ENCODE measurements at places on chromosomes 1 and 21. TPM values are rescaled to one million over a fixed set of nuclear protein-coding genes. Genes with fewer than 3 reads are reported as not detected.

- peak; percentile 30 for DNase-seq
Measured at GRCh38 chr1:39955547-39956539, 898 bp downstream of the MFSD2A start.

DNA sequence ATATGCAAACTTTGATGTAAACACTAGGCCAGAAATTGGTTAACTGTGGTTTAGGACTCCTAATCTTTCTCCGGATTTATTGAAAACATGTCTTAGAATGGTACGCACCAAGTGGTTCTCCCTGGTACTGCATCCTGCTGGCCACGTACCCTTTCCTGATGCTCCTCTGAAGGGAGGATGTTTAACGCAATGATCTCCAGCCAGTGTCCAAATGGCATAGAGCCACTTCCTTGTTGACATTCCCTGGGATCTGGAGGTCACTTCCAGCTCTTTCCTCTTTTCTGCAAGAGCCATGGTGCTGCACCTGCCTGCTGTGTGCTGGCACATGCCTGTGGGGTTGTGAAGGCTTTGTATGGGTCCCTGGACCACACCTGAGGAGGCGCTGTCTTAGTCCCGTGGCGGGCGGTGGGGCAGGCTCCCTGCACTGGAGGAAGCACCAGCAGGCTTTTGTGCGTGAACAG, 53.9 kb downstream of the GALNT2 start:
- DNase-seq = peak; percentile 60

- no peak for DNase-seq
Measured at GRCh38 chr1:118039170-118039569, 109.6 kb downstream of the WDR3 start.

DNA sequence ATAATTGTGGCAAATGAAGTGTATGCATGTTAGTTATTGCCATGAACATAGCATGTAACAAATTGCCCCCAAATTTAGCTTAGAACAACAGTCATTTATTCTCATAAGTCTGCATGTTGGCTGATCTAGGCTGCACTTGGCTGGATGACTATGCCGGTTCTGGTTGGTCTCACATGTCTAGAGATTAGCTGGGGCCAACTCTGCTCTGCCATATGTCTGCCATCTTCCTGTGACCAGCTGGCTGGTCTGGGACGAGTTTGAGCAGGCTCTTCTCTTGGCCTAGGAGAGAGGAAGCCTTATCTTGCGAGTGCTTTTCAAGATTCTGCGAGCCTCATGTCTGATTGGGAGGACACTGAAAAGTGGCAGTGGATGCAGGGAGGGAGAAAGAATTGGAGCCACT, 198.3 kb upstream of the FAM78B start:
- DNase-seq = no peak

Gene MNDA
- not detected for polyA plus RNA-seq

- no peak for DNase-seq
Measured at GRCh38 chr1:226706684-226707083, 32.4 kb downstream of the ITPKB start.

Gene MATN1
- polyA plus RNA-seq = 0.10 TPM

Gene SDCCAG8
- 44.3 TPM for polyA plus RNA-seq

Gene S100A16
- polyA plus RNA-seq = 290 TPM

GRCh38 chr1:214901718-214902117, 180.8 kb upstream of the KCNK2 start:
- peak; percentile 15 for DNase-seq

DNA sequence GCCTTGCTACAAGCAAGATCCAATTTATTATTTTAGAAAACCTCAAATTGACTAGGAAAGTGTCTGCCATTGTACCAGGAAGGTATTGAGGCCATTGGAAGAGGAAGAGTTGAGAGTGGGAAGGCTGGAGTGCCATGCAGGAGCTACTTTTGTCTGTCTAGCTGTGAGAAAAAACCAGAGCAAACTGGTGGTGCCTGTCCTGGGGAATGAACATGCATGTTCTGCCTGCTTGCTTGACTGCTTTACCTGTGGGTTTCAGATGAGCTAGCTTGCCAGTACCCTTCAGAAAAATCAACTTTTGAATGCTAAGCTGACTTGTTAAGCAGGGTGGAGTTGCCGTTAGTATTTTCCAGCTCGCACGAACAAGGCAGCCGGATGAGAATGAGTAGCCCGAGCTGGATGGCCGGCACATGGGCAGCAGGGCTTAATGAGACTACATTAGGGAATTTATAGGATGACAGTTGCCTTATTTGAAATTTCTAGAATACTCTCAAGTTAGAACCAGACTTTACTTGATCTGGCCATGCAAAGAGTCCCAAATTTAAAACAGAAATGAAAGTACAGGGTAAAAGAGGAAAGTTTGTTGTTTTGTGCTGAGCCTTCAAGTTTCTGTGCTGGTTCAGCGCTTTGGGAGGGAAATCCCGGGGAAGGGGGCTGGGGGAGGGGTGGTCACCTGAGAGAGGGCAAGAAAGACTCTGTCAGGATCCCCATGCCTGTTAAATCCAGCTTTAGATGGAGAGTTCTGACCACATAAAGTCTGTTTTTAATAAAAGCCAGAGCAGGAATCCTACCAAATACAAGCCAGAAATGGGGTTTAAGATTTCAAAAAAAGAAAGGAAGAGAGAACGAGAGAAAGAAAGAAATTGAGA, 29.6 kb upstream of the C1orf105 start:
- no peak for DNase-seq

Gene OR2T35
- not detected for polyA plus RNA-seq

Gene PDXK
- polyA plus RNA-seq = 214 TPM

Gene KRTAP13-2
- polyA plus RNA-seq = not detected

Gene UBXN10
- not detected for polyA plus RNA-seq

DNA sequence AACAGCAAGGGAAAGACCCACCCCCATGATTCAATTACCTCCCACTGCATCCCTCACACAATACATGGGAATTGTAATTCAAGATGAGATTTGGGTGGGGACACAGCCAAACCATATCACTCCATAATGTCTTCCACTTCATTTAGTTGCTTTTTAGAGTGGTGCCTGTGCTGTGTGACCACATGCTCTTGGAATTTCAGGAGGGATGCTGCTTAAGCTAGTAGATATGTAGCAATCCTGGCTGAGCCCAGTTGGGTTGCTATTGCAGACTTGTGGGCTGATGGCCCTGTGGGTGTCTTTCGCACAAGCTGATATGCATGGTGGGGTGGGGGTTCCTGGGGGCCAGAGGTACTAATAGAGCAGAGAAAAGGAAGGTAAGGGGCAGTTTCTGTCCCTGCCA, 160.4 kb upstream of the SYT6 start:
- DNase-seq = no peak

Gene C1QA
- polyA plus RNA-seq = not detected

DNA sequence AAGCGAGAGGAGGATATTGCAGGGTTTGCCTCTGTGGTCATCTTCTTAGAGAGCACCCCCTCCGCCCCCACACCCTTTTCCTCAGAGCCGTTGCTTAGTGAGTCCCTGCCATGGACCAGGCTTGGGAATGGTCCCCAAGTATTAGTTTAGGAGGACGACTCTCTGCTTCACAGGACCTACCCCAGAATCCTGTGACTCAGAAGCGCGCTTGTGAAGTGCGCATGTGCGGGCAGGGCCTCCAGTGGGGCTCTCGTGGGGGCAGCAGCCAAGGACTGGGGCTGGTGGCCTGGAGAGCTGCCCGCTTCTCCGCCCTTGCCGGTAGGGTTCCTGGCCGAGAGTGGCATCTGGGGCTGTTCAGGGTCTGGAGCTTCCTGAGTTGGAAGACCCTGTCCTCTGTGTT, 37.3 kb upstream of the HMGN1 start:
- DNase-seq = no peak

GRCh38 chr1:183777328-183777727, 27.6 kb upstream of the RGL1 start:
- DNase-seq = peak; percentile 6

Gene TENT5C
- polyA plus RNA-seq = 0.11 TPM

- no peak for DNase-seq
Measured at GRCh38 chr21:29639366-29640079, 300.3 kb downstream of the GRIK1 start.
